Renal cortex interstitium (tissue), 15 donors: ENCODE measurements at places on chromosomes 7 and 10. TPM values are rescaled to one million over a fixed set of nuclear protein-coding genes. Genes with fewer than 3 reads are reported as not detected.

GRCh38 chr7:151013733-151014497 is 10.4 kb downstream of the ATG9B start:
- DNase-seq, result no peak

Gene GRM8
- polyA plus RNA-seq, result 8.7 TPM

Gene EPO
- 0.38 TPM for polyA plus RNA-seq

Gene TLX1
- not detected for polyA plus RNA-seq

Gene CPEB3
- polyA plus RNA-seq, result 2.5 TPM

GRCh38 chr7:88842201-88842600 is 46.7 kb upstream of the TEX47 start:
- DNase-seq, result no peak

GRCh38 chr10:117215079-117215478 is 17.8 kb downstream of the KCNK18 start:
- DNase-seq, result no peak

DNA sequence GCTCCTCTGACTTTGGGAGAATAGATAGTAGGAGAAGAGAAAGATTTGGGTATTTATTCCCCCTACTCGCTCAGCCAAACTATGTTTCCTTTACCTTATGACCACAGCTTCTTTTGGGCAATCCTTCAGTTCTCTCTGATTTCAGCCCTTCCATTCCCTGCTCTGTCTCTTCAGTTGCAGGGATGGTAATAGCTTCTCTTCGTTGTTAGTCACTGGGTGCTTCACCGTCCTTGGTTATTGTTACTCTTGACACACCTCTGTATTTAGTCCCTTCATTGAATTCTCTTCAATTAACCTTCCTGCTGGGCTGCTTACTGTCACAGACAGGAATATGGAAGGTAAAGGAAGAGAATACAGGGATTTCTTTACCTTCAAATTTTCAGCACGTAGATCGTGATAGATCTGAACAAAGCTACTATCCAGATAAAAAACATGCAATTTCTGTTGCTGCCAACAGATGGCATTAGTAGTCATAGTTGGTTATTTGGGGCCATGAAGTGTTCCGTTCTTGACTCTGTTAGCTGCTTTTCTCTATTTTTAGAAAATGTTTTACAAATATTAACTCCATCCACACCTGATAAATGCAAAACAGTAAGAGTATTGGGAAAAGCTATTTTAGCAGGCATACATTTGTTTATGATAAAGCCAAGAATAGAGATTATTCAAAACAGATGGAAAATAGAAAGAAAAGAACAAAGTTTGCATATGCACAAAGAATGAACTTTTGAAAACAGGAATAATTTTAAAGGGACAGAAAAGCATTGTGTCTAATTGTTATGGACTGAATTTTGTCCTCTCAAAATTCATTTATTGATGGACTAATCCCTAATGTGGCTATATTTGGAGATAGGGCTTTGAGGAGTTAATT is 14.0 kb upstream of the PTTG1IP2 start:
- peak; percentile 27 for DNase-seq

Gene RBM20
- polyA plus RNA-seq, result 6.1 TPM

DNA sequence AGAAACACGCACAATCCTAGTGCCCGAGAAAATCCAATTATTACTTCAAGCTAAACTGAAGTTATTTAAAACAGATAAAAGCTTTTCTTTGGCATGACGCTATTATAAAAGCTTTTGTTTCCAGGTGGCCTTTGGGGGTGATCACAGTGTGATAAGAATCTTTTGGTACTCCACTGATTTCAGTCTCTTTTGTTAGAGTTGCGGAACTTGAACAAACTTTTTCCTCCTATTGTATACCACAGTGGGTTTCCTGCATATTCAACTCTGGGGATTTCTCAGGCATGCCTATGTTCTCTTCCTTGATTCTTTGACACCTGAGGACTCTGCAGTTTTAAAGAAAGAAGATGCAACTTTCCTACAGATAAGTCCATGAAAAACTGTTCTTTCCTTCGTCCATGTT is 99.7 kb upstream of the PITRM1 start:
- DNase-seq, result no peak

DNA sequence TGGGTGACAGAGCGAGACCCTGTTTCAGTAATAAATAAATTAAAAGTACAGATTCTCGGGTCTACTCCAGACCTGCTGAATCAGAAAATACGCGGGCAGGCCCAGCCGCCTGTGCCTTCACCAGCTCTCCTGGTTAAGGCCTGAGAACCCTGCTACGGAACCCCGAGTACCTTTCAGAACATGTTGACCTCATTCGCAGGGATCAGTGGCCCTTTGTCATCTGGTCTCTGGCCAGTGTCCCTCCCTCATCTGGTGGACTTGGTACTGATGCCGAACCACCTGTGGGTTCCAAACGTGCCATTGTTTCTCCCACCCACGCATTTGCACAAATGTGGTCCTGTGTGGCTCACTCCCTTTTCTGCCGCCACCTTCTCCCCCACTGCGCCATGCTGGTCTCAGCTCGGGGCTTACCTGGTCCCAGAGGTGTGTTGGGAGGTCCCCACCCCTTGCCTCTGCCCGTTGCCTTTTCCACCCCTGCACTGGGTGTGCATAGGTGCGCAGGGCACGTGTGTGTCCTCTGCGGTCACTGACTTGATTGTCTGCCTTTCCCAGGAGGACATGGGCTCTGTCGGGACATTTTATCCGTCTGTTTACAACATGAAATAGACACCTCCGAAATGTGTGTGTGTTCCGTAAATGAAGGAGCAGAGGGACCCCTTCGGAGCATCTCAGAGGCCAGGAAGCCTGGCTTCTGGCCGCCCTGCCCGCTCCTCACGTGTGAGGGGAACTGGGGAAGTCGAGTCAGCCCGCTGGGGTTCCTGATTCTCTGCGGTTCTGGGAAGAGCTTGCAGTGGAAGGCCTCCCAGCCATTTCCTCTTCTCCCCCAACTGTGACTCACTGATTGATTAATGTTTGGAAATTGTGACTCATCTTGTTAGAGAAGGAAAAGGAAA is 135.2 kb downstream of the CUX1 start:
- DNase-seq, result no peak

- no peak for DNase-seq
Observed at GRCh38 chr7:126606331-126606730, 646.4 kb downstream of the GRM8 start.
